Activated CD4-positive, CD25-positive, alpha-beta regulatory T cell (primary cell): ENCODE measurements at places on chromosomes 7 and 10.

- no peak for DNase-seq
Measured at GRCh38 chr10:31118556-31118955, 86.9 kb upstream of the ZNF438 start.

DNA sequence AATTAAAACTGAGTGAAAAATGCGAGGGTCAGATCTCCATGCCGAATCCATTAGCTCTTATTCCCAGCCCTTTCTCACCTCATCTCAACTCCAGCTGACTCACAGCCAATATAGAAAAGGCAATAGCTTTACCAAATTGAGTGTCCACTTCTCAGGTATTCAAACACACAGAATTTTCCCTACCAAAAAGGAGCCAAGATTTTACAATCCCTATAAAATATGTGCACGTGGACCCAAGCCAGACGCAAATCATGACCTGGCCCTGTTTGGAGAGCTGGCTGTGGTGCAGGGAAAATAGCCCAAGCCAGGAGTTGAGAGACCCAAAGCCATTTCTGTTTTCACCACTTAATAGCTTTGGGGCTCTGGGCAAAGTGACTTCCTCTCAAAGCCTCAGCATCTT is 379.7 kb upstream of the AUTS2 start:
- no peak for DNase-seq

GRCh38 chr7:20307119-20307518 is 23.6 kb upstream of the ITGB8 start:
- no peak for DNase-seq

- DNase-seq = no peak
Measured at GRCh38 chr7:15862781-15863165, 176.3 kb upstream of the MEOX2 start.

- DNase-seq = no peak
Measured at GRCh38 chr10:85635650-85636049, 730.9 kb downstream of the GRID1 start.

DNA sequence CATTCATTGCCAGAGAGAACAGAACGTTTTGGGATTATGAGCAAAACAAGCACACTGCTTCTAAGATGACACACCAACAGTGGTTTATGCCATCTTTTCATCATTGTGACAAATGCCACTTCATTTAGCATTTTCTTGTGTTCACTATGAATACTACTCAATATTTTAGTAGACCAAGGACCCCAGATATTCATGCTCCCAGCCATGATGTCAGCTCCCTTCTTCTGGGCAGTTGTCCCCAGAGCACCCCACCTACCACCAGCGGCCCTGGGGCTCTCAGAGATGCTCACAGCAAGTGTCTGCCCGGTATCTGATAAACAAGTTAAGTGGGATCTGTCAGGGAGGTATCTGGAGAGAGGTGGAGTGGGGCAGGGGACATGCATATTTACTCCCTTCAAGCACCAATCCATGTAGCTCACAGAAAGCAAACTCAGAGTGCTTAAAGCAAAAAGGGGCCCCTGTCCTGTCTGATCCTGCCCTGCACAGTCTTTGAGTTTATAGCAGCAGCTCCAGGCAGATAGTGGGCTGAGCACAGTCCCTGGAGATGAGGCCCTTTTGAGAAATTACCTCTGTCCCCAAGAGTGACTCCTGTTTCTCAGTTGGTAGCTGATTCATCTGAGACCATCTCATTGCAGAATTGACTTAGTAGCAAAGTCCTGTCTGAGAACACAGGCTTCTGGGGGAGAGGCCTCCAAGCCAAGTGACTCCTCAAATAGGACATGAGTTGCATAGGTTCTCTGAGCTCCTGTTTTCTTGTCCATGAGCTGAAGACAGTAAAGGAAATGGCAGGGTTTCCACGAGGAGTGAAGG is 281.8 kb upstream of the KLF6 start:
- no peak for DNase-seq

- DNase-seq = no peak
Measured at GRCh38 chr7:5692112-5692844, 89.2 kb downstream of the RNF216 start.

DNA sequence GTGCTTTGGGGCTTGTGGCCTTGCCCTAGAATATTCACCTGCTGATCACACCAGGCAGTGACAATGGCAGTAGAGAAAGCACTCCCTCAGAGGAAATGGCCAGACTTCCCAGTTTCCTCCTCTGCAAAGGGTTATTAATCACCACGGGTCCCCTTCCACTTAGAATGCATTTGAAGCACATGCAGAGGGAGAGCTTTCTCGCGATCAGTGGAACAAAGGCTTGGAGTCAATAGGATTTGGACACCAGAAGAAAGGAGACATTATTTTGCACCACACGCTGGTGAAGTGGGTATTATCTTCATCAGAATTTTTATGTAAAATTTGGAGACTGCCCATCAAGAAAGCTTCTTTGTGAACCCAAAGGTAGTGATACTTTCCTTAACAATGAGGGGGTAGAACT is 35.4 kb upstream of the INHBA start:
- DNase-seq = no peak

DNA sequence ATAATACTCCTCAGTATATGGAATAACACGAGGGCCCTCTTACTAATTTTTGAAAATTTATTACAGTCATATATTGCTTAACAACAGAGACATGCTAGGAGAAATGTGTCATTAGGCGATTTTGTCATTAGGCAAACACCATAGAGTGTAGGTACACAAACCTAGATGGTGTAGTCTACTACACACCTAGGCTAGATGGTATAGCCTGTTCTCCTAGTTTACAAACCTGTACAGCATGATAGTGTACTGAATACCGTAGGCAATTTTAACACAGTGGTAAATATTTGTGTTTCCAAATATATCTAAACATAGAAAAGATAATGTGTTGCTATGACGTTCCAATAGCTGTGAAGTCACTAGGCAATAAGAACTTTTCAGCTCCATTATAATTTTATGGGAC is 12.8 kb downstream of the OR2F1 start:
- DNase-seq = no peak

DNA sequence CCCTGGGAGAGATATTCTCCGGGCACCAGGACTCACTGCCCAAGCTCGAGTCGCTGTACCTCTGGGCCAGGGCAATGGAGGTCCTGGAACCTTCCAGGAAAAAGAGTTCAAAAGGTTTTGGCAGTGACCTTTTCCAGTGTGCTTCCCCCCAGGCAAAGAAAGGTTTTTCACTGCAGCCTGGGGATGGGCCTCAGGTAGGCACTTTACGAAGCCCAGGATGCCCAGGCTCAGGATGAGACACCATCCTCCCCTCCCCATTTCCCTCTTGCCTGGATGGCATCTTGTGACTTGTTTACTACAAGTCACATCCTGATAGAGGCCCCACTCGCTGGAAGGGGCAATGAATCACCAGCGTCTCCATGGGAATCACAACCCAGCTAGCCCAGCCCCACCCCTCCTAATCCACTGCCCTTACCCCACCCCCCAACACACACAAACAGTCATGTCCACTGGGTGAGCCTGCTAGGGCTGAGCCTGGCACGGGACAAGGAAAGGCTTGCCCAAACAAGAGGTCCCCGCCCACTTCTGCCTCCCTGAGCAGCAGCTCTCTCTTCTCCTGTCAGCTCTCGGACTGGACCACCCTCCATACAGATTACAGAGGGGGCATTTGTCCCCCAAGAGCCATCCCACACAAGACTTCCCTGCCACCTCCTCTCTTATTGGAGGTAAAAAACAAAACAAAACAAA is 93.8 kb upstream of the SMNDC1 start:
- DNase-seq = no peak

DNA sequence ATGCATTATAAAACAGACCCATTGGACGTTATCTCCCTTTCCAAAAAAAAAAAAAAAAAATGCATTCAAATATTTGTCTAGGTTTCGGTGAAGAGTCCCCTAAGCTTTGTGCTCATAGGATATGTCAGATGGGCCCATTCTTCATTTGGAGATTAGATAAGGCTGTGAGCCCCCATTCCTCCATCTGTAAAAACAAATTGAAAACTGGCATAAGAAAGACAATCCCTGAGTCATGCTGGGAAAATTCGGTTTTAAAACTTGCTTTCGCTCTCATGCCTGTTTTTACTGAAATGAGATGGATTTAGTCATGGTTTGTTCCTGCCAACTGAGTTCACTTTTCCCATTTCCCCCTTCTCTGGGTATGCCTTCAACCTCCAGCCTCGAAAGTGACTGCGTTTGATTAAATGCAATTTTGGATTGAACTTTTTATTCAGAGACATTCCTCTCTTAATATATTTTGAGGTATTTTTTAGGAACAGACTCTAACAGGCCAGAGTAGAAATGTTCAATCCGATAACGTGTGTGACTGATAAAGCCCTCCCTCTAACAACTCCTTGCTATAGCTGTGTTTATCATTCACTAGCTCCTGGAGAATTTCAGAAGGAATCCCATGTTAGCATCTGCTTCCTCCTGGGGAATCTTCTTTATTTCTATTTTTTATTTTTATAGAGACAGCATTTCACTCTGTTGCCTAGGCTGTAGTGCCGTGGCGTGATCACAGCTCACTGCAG is 190.9 kb upstream of the LYZL2 start:
- DNase-seq = no peak

DNA sequence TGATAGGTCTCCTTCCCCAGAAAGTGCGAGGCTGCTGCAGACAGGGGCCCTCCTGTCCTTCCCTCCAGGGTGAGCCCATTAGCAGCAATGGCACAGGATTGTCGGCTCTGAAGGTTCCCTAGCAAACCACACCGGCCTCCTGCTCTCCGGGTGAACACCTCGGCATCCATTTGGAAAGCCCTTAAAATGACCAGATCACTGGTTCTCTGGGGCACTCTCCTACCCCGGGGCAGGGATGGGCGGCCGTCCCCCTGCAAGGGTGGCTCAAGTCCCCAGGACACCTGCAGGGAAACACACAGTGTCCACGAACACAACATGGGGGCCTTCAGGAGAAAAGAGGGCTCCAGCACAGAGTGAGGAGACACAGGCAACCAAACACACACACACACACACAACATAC is 459.1 kb downstream of the PTPRN2 start:
- no peak for DNase-seq

DNA sequence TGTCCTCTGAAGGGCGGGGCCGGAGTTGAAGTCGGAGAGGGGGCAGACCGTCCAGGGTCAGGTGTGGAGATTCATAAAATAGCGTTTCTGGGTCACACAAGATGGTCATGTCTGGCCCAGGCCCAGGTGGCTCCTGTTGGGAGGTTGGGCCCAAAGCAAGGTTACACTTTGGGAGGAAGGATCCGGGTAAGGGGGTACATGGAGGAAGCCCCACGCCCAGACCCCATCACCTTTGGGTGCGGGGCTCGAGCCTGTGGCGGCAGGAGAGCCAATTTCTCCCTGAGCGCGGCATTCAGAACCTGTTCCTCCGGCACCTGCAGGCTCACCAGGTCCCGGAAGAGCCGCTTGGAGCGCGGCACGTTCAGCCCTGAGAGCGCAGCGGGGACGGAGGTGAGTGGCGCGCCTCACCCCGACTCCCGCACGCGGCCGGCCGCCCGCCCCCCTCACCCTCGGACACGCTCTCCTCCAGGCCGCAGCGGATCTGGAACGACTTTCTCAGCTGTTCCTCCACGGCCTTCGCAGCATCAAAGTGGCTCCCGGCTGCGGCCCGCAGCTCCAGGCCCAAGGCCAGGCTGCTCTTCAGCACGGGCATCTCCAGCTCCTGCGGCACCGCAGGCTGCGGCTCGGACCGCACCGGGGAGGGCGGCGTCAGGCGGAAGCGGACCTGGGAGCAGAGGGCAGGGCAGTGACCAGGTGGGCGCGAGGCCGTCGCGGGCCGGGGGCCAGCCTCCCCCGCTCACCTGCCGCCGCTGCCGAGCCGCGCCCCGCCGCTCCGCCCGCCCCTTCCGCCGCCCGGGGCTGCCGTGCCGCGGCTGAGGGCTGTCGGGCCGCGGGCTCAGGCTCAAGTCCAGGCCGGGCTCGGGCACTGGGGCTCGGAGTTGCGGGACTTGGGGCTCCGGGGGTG is 644 bp downstream of the PPP1R35 start:
- DNase-seq = no peak

DNA sequence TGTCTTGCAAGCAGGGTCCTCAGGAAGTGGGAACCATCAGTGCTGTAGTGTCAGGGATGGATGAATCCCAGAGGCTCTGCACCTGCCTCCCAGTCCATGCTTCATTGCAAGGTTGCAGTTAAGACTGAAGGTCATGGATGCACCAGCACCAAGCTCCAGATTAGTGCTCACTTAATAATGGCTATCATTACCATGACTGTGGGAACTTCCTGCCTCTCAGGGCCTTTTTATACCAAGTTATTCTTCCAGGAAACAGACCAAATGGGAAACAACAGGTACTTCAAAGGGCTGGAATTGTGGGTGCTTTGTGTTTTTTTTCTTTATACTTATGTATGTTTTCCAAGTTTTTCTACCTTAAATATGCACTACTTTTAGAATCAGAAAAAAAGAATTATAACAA is 197.7 kb downstream of the CYP26A1 start:
- DNase-seq = no peak

- no peak for DNase-seq
Measured at GRCh38 chr7:1620835-1621234, 49.2 kb upstream of the ELFN1 start.

DNA sequence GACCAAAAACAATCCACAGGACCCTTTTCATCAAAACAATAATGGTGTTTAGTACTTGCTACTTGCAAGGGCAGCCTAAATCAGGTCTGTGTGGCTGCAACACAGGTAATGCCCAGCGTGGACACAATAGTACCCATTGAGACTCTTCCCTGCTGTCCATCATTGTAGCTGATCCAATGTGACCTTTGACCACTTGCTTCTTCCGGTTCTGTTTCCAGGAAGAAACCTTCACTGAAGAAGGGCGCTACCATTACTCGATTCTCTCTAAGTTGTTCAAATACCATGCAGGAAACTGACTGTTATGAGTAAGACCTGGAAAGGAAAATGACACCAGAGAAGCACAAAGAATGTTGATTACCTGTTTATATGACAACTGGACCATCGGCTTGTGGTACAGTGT is 1077.3 kb downstream of the KCNMA1 start:
- DNase-seq = no peak

DNA sequence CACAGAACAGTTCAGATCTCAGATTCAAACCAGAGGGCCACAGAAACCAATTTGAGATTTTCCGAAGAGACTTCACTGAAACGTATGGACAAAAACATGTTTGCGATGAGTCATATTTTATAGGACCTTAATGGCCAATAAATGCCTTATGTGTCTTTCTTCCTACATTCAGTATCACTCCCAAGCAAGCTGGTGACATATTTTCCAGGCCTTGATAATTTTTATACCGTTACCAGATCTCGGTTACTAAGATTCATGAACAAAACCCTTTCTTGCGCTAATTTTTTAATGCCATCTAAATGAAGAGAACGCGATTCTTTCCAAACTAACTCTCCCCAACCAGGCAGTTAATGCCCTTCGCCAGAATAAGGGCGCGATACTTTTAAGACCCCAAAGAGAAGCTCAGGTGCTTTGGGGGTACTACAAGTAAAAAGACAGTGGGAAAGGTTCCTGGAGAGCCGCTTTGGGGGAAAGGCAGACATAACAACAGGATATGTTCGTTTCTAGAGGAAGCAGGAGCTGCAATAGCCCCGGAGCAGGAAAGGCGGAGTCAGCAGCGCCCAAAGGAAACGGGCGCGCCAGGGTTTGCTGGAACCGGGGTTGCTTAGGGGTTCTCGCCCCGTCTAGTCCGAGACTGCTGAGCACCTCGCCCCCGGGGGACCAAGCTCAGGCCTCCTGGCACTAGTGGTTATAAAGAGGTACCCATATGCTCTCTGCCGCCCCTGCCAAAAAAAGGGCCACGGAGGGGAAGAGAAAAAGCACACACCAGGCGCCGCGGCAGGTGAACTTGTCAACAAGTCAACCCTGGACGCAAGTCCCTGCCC is 884 bp downstream of the ICA1 start:
- DNase-seq = no peak
